Fibroblast of skin of right quadriceps (primary cell): ENCODE measurements at places on chromosomes 5 and 9.

- no peak for DNase-seq
These were observed 92.9 kb upstream of the RASGRF2 start for GRCh38 chr5:80867233-80867632.

DNA sequence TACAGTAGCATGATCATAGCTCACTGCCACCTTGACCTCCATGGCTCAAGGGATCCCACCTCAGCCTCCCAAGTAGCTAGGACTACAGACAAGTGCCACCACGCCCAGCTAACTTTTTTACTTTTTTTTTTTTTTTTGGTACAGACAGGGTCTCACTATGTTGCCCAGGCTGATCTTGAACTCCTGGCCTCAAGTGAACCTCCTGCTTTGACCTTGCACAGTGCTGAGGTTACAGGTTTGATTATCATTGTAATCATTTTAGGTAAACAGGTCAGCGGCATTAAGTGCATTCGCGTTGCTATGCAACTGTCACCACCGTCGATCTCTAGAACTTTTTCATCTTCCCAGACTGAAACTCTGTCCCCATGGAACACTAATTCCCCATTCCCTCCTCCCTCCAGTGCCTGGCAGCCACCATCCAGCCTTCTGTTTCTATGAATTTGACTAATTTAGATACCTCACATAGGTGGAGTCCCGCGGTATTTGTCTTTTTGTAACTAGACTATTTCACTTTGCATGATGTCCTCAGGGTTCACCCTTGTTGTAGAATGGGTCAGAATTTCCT is 5.8 kb upstream of the CARD19 start:
- DNase-seq: no peak

DNA sequence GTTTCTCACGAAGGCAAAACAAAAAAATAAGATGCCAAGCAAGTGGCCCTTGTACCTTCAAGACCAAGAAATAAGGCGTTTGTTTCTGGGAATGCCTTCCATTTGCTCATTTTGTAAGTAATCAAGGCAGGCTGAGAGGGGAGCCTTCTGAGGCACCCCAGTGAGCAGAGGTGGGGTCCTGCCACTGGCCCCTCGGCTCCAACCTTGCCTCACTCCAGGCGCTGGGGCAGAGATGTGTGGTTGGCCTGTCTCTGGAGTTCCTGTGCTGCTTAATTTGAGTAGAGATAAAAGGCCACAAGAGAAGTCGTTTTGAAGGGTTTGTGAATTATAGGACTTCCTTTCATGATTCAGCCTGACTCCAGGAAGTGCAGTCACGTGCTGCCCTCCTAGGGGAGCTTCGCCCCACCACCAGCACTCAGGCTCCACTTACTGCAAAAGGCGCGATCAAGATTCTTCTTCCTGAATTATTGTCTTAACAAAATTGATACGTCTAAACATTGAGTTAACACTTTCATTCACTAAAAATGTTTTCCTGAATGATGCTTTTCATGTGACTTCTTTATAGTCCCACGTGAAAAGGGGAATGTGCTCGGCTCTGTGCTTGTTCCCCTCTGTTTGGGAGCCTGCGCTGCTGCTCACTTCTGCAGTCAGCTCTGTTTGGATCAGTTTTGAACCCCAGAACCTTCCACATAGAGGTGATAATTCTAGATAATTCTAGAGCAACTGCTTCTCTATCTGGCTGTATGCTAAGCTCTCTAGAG is 13.7 kb downstream of the SYK start:
- DNase-seq: peak; percentile 34

DNA sequence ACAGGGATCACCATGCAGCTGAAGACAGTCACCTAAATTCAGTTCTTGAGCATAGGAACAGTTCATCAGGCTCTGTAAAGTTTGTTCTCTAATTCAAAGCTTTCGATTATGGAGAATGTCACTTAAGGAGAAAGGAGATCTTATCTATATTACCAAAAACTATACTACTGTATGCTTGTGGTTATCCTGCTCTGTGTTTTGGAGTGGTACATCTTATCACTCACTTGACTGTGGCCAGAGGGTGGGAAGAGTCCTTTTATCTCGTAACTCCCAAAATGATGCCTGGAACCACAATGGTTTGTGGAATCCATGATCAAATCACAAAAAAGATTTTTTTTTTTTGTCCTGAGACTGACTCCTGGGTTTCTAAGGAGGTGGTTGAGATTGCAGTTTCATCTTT is 230.7 kb downstream of the COMMD10 start:
- DNase-seq: no peak

DNA sequence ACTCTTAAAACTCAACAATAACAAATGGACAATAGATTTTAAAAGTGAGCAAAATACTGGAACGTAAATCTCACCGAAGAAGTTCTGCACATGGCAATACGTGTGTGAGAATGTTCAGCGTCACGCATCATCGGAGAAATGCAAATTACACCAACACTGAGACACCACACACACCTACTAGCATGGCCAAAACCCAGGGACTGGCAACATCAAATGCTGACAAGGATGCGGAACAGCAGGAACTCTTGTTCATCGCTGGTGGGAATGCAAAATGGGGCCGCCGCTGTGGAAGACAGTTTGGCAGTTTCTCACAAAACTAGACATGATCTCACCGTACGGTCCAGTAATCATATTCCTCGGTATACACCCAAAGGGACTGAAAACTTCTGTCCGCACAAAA is 21.6 kb upstream of the CLPTM1L start:
- DNase-seq: no peak

DNA sequence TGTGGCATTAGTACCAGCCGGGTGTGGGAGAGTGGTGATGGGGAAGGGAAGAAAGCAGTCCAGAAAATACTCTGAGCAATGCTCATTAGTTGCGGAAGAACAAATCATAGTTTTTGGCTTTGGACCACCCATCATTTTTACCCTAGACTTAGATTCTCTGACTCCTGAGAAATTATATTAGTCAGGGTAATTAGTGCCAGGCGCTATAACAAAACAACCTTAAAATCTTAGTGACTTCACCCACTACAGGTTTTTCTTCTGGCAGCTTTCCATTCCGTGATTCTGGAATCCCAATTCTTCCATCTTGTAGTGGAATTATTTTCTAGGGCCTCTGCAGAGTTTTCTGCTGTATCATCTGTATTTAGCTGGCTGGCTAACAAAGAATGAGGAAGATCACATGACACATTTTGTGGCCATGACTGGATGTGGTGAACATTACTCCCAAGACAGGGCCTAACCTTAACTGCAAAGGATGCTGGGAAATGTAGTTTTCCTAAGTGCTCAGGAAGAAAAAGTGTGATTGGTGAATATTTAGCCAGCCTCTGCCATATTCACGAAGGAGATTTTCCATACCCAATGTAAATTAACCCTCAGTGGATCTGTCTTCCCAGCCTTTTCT is 373.0 kb upstream of the MEF2C start:
- DNase-seq: peak; percentile 75

- DNase-seq: peak; percentile 46
These were observed 2.0 kb downstream of the UBE2R2 start for GRCh38 chr9:33818847-33819500.

GRCh38 chr9:29389421-29389820 is 1816.1 kb upstream of the C9orf72 start:
- no peak for DNase-seq

- DNase-seq: peak; percentile 92
These were observed 404.0 kb downstream of the EBF1 start for GRCh38 chr5:158695595-158696330.

DNA sequence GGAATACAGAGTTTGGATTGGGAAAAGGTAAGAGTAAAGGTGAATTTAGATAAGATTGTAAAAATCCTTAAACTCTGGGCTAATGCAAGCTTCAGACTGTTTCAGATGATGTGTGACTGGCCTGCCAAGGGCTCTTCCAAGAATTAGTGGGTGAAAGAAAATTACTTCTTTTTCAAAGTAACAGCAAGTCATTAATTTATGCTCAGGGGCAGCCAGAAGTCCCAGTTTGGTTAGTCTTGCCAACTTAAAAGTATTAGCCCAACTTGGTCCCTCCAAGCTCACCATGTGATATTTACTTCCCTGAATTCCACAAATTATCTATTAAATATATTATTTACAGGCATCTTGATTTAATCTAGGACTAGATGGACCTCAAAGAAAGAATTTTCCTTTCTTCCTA is 947.8 kb downstream of the NR2F1-AS1 start:
- no peak for DNase-seq

DNA sequence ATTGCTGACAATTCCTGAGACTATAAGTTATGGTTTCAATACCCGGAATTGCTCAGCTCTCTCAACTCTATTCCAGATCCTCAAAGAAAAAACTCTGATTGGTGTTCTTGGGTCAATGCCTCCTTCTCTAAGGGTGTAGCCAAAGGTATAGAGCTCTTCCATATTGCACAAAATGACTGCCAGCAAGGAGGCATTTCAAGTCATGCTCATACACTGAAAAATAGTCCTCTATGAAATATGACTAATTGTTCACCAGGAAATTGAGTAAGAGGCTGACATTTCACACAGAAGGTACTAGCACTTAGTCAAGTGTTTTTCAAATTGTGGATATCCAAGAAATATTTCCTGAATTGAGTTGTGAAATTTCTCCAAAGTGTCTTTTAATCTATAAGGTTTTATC is 111.1 kb upstream of the KLF9 start:
- DNase-seq: peak; percentile 51

- DNase-seq: peak; percentile 42
These were observed 32.8 kb downstream of the ARPC5L start for GRCh38 chr9:124894741-124895170.

DNA sequence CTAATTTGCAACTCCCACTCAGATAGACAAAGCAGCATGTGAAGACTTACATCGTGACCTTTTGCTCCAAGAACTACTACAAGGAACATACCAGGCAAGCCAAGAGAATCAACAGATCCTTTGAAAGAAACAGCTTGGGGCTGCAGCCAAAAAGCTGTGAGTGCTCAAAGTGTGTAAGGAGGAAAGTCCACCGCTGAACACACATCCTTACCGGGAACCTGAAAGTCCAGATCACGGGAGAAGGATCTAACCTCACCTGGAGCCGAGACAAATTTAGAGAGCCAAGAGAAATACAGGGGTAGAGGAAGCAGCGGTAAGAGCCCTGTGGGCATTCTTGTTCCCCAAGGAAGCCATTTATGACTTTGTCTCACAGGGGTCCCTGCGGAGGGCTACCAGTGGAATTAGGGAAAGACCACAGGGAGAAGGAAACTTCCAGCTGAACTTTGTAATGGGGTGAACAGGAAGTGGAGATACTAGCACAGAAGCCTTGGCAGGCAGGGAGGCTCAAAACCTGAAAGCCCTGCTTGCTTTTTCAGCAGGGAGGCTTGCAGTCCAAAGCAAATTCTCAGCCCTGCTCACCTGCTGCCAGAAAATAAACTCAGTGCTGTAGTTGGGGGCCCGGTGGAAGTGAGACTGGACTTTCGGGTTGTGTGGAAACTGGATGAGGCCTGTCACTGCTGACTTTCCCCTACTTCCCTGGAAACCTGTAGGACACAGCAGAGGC is 350.2 kb downstream of the DTWD2 start:
- no peak for DNase-seq

GRCh38 chr5:74382987-74383593 is 257.4 kb downstream of the ENC1 start:
- DNase-seq: peak; percentile 81

DNA sequence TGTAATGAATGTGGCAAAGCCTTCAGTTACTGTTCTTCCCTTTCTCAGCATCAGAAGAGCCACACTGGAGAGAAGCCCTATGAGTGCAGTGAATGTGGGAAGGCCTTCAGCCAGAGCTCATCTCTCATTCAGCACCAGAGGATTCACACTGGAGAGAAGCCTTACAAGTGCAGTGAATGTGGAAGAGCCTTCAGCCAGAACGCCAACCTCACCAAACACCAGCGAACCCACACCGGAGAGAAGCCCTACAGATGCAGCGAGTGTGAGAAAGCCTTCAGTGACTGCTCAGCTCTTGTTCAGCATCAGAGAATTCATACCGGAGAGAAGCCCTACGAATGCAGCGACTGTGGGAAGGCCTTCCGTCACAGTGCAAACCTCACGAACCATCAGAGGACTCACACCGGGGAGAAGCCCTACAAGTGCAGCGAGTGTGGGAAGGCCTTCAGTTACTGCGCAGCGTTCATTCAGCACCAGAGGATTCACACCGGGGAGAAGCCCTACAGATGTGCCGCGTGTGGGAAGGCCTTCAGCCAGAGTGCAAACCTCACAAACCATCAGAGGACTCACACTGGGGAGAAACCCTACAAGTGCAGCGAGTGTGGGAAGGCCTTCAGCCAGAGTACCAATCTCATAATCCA is 6.8 kb downstream of the RPL12 start:
- no peak for DNase-seq

DNA sequence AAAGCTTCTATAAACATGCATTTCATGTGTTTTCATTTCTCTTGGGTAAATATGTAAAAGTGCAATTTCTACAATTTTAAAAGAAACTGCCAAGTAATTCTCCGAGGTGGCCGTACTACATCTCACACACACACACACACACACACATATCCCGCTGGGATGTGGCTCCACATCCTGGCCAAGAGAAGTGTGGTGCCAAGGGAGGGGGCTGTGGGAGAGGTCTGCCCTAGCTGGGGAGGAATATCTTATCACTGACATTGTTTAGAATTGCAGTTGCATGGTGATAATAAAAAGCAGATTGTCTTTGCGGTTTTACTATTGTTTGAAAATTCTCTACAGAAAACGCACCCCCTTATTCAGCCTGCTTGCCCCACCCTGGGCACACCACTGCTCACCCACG is 558.4 kb downstream of the BNC2 start:
- peak; percentile 42 for DNase-seq

DNA sequence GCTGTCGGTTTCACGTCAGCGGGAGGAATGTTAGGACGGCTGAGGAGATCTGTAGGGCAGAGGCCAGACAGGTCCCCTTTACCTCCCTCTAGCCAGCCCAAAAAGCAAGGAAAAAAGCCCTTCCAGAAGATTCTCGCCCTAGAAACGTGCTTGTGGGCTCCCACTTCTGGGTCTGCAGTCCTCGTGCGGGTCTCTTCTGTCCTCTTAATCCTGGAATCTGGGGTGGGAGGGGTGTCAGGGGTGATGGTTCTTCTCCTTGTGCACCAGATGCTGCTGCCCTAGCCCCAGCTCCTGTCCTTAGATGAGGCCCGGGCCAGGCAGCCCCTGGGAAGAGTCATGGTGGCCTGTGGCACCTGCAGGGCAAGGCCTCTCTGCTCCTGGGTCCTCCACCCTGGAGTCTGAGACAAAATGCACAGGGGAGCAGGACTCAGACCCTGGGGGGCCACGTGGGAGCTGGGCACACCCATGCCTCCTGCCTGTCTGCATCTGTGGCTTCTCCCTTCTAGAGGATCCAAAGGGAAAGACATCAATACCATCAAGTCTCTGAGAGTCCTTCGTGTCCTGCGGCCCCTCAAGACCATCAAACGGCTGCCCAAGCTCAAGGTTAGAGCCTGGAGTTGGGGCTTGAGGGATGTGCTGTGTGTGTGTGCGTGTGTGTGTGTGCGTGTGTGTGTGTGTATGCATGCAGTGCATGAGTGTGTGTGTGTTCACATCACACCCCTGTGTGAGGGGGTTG is 174.2 kb downstream of the CACNA1B start:
- no peak for DNase-seq

GRCh38 chr5:35672995-35673394 is 55.3 kb downstream of the SPEF2 start:
- no peak for DNase-seq

- peak; percentile 11 for DNase-seq
These were observed 10.8 kb upstream of the CCDC69 start for GRCh38 chr5:151234476-151235238.

- peak; percentile 28 for DNase-seq
These were observed 45.6 kb upstream of the SLC44A1 start for GRCh38 chr9:105198865-105199264.
